ENCODE measurements at places on chromosomes 13 and 19.
A peak's percentile ranks its signal among the peaks of the same experiment; 100 is the strongest.

- peak; percentile 93 for DNase-seq
Measured at GRCh38 chr13:59531571-59532091, 632.1 kb downstream of the DIAPH3 start.

GRCh38 chr13:39616087-39616694 is 13.2 kb upstream of the LHFPL6 start:
- DNase-seq, result peak; percentile 25

- no peak for DNase-seq
Measured at GRCh38 chr13:45811891-45812694, 39.5 kb downstream of the SIAH3 start.

- no peak for DNase-seq
Measured at GRCh38 chr13:101611491-101612475, 159.3 kb downstream of the ITGBL1 start.

- DNase-seq, result no peak
Measured at GRCh38 chr13:99033814-99034213, 56.0 kb upstream of the DOCK9 start.

DNA sequence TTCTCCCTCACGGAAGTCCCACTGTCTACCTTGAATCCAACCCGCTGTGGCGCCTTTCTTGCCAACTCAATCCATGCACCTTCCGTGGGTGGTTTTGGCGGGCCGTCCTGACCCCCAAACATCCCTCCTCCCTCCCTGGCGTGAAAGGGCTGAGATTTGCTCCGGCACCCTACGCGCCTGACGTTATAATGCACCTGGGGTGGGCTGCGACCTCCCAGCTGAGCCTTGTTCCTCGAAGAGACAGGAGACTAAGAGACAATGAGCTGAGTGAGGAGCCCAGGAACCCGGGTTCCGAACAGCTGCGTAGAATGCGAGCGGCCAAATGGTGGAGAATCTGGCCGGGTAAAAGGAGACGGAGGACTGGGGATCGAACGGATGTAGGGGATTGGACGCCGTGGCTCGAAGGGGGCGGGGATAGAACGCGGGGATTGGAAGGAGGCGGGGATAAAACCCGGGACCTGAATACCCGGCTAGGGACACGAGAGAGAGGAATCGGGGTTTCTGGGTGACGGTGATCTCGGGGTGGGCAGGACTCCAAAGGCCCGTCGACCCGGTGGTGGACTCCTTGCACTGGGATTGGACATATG is at the start of gene CPT1C:
Gene CPT1C (plus strand): TSS at position 461 of the 587 bp plus-strand sequence. CDS start 1,137 bp downstream, outside the sequence.
- peak; percentile 87 for DNase-seq

- DNase-seq, result no peak
Measured at GRCh38 chr19:19451429-19452242, 46.2 kb downstream of the GATAD2A start.
